ENCODE measurements at places on chromosomes 2 and 18.

GRCh38 chr2:202290970-202291369 lies 25.4 kb downstream of the NOP58 start:
- DNase-seq: no peak

DNA sequence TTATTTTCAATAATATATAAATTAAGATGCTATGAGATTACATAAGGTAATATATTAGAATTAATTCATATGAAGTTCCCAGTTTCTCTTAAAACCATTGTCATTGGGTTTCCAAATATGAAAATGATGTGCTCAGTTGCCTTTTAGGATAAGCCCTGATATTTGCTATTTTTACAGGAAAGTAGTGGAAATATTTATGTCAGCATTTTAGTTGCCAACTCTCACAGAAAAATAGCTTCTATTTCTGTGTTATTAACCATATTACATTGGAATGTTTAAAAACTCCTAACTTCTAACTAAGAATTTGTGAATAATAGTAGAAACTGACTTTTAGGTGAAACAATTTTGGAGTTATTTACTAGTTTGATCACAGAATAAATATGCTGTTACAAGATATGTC lies 74.0 kb downstream of the TMX3 start:
- DNase-seq: no peak

DNA sequence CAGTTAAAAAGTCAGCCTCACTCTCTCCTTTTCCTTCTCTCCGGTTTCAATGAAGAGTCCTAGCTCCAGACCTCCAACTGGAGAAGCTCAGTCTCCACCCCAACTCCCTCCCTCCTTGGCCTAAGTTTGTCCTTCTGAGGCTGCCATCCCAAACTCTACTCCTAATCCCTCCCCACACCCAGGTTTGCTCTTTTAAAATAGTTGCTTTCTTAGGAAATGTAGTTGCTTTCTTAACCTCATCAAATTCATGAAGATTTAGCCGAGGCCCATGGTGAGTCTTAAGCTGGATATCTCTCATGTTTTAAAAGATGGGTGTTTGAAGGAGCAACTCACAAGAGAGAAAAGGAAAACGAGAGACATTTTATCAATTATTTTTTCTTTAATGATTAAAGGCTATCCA lies 937 bp upstream of the LANCL1 start:
- peak; percentile 82 for DNase-seq

DNA sequence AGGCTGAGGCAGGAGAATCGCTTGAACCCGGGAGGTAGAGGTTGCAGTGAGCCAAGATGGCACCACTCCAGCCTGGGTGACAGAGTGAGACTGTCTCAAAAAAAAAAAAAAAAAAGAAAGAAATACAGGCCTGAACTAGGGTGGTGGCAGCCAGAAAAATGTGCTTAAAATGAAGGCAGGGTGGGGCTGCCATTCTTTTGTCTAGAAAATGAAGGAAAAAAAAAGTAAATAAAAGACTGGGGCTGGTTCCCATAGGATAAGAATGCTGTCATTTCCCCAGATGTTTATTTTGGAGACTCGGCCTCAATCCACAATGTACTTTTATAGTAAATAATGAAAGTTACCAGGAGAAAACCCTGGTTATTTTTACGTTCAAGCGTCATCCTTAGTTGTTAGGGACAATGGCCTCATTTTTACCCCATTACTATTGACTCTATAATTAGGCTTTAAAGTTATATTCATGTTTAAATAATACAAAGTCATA lies 58.9 kb downstream of the ATP8B1 start:
- DNase-seq: no peak

GRCh38 chr2:153235516-153235915 lies 243.0 kb downstream of the RPRM start:
- DNase-seq: no peak

- DNase-seq: no peak
These were observed 252.5 kb downstream of the VAPA start for GRCh38 chr18:10166164-10166807.

DNA sequence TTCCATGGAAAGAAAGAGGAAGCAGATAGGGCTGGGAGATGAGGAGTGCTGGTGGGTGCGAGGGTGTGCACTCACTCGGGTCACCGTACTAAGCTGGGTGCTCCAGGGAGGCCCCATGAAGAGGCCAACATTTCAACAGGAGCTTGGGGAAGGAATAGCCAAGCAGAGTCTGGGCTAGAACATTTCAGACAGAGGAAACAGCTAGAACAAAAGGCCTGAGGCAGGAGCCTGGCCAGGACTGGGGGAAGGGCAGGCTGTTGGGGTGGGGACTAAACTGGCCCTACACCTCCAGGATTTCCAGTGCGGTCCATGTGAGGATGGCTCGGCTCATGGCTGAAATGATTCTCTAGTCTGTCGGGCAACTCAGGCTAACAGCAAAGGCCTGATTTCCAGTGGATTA lies 90.8 kb downstream of the ZFP36L2 start:
- DNase-seq: no peak

GRCh38 chr2:204881655-204882054 lies 336.4 kb downstream of the PARD3B start:
- no peak for DNase-seq

- DNase-seq: no peak
These were observed 10.0 kb downstream of the INPP4A start for GRCh38 chr2:98454500-98455235.

DNA sequence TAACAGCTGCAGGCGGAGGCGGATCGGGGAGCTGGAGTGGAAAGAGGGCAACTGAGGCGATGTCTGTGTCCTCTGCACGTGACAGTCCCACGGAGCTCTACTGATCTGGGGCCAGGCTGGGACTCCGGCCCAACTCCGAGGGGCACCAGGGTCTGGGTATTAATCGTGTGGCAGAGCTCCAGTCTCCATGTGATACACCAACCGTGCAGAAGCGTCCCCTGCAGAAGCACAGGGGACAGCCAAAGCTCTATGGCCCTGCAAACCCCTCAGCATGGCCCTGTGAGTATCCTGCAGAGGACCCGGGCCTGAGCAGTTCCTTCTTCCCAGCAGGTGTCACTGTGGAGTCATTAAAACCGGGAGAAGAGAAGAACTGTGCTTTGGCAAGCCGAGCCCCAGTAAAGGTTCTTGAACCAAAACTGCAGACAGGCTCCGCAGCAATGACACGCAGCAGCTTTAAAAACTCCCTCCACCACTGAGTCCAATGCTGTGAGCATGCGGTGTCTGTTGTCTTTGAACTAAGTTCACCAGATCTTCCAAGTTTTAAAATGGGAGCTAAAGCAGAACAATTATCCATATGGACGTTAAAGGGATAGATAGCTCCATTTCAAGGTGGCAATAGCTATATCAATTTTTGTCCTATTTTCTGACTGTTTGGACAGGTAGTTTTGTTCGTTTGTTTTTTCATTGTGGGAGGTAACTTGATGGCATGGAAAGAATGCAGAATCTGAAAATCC lies 79.4 kb downstream of the TMEM182 start:
- peak; percentile 55 for DNase-seq

DNA sequence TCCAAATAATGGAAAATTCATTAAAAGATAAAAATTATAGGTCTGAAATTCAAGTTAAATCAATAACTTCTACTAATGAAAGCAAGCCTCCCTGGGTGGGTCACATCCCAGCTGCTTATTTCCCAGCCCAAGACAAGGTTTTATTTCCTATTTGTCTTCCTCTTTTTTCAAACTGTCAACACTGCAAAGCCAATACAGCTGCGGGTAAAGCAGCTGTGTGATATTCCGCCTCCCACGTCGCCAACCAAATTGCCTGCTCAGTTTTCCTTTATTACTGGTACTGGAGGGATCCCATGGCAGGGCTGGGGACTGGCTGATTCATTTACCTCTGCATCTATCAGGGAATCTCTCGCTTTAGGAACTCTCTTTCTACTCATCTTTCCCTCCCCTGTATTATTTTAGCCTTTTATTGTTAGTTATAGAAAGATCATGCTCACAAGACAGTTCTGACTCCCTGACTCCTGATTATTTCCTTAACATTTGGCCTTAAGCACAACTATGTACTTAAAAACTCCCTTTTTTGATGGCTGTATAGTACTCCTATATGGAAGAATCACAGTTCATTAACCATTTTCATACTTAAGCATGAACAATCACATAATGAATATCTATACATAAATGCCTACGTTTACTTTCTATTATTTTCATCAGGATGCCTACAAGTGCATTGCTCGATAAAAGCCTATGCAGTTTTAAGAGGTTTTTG lies 253.1 kb downstream of the CDCA7 start:
- peak; percentile 18 for DNase-seq

DNA sequence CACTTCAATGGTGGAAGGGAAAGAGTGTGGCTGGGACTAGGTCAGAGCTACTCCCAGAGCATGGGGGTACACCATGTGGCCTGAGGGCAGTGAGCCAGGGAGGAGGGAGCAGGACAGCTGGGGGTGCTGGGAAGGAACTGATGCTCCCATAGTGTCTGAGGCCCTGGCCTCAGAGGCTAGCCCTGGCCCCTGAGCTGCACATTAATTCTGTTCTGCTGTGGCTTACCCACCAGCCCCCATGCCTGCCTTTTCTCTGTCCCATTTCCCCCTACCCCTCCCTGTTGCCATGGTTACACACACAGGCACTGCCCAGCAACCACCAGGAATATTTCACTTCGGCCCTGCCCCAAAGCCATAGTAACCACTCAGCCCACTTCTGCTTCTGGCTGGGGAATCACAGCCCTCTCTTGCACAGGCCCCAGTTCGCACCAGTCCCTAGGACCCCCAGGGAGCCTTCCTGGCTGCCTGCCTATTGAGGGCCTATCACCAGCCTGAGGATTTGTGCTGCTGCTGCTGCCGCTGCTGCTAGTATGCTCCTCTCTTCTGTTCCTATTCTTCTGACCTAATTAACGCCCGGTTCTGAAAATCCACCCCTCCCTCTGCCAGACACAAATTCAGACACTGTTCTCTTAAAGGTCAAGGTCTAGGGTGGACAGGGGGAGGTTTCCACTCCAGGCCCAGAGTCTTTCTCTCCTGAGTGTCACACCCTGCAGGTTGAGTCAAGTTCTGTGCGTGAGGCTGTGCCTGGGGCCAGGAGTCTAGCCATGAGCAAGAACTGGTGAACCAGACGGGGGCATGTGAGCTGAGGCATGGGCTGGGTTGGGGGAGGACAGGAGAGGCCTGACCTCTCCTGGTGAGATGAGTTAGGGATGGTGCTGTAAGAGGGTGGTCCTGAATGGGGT lies 87.1 kb upstream of the MCFD2 start:
- peak; percentile 67 for DNase-seq

- no peak for DNase-seq
These were observed 451.3 kb upstream of the TMEFF2 start for GRCh38 chr2:192645811-192646598.

- no peak for DNase-seq
These were observed 946.5 kb upstream of the FAM98A start for GRCh38 chr2:34545486-34546136.

DNA sequence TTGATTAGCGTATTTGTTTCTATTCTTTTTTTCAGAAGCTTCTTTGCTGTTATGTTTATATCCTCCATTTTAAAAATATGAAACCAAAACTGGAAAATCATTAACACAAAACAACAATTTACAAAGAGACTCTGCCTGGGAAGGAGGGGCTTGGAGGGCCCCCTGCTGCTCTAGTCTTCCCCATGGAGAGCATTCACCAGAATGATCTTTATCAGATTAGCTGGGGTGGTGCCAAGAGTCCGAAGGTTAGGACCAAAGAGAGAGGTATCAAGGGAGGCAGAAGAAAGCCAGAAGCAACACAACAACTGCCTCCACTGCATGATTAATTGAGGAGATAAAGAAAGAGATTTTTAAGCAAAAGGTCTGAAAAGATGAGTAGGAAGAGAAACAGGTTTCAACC lies 218.6 kb downstream of the IRS1 start:
- DNase-seq: peak; percentile 43

- no peak for DNase-seq
These were observed 20.5 kb upstream of the FAM110C start for GRCh38 chr2:66853-67252.
